ENCODE measurements at places on chromosomes 5 and 9. TPM values are rescaled to one million over a fixed set of nuclear protein-coding genes. Genes with fewer than 3 reads are reported as not detected.

- DNase-seq, result no peak
Measured at GRCh38 chr5:146283344-146283761, 55.3 kb upstream of the POU4F3 start.

DNA sequence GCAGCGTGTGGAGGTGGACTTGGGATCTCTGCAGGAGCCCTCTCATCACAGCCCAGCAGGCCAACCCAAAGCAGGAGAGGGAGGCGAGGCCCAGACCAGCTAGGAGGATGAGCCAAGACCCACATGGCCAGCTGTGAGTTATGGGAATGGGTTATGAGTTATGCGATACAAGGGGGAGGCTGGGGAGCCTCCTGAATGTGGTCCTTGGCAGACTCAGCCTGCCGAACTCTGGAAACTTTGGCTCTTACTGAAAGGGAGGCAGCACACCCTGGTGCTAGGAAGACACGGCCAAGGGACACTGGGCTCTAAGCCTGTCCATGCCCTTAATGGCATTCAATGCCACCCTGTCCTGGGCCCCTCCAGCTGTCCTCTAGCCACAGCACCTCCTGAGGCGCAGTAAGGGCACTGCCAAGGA is 7.7 kb upstream of the VAV2 start:
- DNase-seq, result no peak

DNA sequence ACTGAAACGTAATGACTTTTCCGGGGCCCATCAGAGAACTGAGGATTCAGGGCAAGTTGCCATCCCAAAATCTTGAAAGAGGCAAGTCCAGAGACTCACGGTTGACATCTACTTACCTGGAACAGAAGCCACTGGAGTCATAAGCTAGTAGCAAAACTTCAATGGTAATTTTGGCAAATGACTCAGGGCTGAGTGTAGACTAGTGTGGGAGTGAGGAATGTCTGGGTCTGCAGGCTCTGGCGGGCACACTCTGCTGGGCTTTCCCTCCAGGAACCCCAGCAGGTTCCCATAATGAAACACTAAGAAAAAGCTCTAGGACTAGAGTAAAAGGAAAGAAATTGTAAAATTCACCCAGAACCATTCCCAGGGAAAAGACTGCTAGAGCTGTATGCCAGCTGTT is 122.9 kb upstream of the NFIL3 start:
- DNase-seq, result no peak

- no peak for DNase-seq
Measured at GRCh38 chr9:127976498-127976897, 4.3 kb downstream of the EEIG1 start.

PNPLA7 gene
- 1.1 TPM for total RNA-seq

PCDHA9 gene
- total RNA-seq, result under 0.01 TPM

PDE6A gene
- total RNA-seq, result under 0.01 TPM

GRCh38 chr5:113296676-113297075 is 138.1 kb downstream of the TSSK1B start:
- DNase-seq, result no peak
